ENCODE measurements at places on chromosomes 4 and X.

DNA sequence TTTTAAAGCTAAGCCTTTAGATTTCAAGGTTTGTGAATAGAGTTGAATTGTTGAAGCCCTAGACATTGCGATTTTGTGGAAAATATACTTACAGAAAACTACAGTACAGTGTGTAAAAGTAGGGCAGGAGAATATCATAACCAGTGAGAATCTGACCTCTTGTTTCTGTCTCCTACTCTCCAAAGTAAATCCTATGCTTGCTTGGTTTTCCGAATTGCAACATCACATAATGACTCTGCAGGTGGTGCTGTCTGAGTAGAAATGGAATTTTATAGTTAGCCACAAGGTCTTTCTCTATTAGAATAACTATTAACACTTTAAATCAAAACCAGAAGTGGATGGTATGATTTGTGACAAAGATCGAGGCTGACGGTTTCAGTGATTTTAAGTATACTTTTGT is 505.6 kb downstream of the RAPGEF2 start:
- no peak for DNase-seq

- no peak for DNase-seq
These were observed 163.3 kb upstream of the SPRY1 start for GRCh38 chr4:123233136-123233768.

- no peak for DNase-seq
These were observed 70.2 kb downstream of the TMEM165 start for GRCh38 chr4:55466001-55466400.

- no peak for DNase-seq
These were observed 697 bp downstream of the CEP135 start for GRCh38 chr4:55949482-55949802.

DNA sequence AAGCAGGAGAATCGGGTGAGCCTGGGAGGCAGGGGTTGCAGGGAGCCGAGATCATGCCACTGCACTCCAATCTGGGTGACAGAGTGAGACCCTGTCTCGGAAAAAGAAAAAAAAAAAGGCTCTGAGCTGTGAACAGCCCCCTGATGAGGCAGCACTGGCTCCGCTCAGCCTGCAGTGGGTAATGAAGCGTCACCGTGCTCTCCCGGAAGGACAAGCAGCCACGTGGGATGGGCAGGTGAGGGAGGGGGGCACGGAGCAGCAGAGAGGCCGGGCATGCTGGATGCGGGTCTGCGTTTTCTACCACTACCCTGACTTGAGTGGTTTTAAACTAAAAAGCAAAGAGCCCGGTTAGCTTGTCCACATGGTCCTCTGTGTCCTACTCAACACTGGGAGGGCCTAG is 15.5 kb downstream of the TACC3 start:
- no peak for DNase-seq

DNA sequence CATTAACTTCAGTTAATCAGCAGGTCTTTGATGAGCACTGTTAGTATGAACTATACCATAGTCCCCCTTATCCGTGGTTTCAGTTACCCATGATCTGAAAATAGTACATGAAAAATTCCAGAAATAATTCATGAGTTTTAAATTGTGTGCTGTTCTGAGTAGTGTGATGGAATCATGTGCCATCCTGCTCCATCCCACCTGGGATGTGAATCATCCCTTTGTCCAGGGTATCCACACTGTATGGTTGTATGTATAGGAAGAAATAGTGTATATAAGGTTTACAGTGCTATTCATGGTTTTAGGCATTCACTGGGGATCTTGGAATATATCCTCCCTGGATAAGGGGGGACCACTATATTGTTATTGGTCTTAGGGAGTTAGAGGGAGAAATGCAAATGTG is 24.5 kb downstream of the ARHGAP10 start:
- DNase-seq, result no peak

DNA sequence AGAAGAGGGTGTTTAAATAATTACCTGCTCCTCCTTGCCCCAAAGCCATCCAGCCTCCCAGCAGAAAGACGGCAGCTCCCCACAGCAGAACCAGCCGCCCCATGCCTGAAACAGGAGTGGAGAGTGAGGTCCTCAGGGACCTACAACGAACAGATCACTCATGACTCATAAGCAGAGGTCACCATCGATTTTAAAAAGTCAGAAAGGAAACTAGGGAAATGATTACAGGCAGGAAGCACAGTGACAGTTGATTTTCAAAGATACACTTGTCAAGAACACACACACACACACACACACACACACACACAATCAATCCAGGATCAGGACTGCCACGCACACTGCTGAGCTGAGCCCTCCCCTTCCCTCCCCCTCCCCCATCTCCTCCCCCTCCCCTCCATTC is at the start of gene CRLF2:
Gene CRLF2 (minus strand): TSS at position 118 of the 400 bp plus-strand sequence. CDS start 15 bp downstream, at position 103.
- no peak for DNase-seq

GRCh38 chr4:151948351-151949016 is 187.7 kb upstream of the GATB start:
- no peak for DNase-seq

Measured in NT2/D1 (cell line).